ENCODE measurements at places on chromosomes 6 and 20.

DNA sequence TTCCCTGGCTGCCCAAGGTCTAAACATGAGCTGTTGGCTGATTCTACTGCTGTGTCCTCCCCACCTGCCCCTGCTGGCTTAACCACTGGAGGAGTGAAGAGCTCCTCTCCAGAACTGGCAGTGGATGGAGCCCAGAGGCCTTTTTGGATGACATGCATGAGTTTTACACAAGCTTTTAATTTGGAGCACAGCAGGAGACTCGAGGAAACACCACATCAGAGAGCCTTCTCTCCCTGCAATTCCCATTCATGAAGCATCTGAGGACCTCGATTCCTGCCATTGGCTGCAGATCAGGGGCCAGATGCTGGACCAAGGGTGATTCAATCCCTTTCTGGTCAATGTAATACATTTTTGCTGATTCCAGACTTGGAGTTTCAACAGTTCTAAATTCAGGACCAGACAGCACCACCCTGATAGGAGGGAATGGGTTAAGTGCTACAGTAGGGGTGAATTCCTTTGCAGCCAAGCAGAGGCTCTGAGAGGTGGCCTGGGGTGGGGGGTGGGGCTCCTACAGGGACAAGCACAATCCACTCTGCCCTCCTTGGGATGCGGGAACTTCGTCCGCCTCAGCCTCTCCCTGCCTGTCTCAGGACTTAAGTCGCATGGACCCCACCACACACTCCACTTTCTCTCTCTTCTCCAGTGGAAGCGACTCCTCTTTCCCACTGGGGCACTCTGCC lies 599 bp upstream of the PSORS1C1 start:
- DNase-seq, result peak; percentile 65

- peak; percentile 42 for DNase-seq
Observed at GRCh38 chr6:35640017-35640664, 48.6 kb downstream of the FKBP5 start.

DNA sequence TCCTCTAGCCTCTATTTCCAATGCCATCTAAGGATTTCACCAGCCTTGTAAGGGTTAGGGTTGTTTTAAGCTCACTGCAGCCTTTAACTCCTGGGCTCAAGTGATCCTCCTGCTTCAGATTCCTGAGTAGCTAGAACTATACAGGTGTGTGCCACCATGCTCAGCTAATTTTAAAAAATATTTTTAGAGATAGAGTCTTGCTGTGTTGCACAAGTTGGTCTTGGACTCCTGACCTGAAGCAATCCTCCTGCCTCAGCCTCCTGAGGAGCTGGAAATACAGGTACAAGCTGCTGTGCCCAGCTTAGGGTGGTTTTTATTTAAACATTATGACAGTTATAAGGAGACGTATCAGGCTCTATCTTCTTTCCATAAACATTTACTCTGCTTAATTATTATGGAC lies 26.5 kb downstream of the ANKRD6 start:
- no peak for DNase-seq

GRCh38 chr6:164099269-164099865 lies 684.8 kb downstream of the QKI start:
- DNase-seq, result no peak

DNA sequence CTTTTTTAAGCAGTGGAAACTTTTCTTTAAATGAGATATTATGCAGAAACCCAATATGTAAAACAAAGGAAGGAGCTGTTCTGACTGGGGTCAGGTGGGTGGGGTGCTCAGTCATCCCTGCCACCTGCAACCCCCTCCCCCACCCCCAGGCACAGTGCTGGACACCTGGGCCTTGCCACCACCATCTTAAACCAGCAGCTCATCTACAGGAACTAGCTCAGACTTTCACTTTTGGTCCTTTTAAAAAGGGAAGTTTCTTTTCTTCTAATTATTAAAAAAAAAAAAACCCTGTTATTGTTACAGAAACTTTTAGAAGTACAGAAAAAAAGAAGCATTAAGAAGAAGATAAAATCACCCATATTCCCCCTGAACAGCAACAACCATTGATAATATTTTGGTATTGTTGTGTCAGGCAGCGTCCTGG lies 37.1 kb downstream of the PPP1R16B start:
- DNase-seq, result no peak

DNA sequence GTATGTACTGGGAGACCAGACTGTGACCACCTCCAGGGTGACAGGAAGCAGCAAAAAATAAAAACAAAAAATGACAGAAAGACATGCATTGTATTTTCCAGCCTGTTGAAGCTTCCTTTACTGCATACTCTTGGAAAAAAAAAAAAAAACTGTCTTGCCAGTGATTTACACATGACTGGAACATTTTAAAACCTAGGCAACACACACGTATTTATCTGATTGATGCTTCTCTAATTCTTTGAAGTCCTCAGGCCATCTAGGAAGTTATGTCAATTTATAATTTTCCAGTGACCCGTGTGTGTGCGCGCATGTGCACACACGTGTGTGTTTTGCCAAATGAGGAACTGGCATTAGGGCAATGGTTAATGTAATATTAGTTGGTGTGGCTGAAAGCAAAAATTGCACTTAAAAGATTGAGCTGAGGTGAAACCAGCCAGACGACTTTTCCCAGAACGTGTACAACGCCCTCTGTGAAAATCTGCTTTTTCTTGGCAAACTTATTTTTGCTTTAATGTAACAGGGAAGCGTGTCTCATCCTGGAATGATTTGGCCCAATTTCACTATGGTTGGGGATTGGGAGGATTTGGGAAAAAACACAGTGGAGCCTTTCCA lies 315.2 kb downstream of the TFAP2A start:
- DNase-seq, result no peak

Data from adipocyte (in vitro differentiated cells).